T47D (cell line): ENCODE measurements at places on chromosomes 16 and 17.

DNA sequence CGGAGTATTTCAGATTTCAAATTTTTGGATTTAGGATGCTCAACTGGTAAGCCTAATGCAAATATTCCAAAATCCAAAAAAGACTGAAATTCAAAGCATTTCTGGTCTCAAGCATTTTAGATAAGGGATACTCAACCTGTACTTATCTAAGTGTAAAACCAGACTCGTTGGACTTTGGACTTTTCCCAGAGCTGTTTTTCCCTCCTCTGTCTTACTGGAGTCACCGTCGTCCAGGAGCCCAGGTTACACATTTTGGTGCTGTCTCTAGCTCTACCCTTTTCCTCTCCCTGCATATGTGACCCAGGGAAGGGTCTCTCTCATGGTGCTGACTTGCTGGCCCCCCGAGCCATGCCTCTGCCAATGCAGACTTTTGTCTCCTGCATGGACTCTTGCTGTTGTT is 46.0 kb upstream of the MMP2 start:
- DNase-seq = no peak

- DNase-seq = no peak
Observed at GRCh38 chr16:23855010-23855409, 19.2 kb downstream of the PRKCB start.

DNA sequence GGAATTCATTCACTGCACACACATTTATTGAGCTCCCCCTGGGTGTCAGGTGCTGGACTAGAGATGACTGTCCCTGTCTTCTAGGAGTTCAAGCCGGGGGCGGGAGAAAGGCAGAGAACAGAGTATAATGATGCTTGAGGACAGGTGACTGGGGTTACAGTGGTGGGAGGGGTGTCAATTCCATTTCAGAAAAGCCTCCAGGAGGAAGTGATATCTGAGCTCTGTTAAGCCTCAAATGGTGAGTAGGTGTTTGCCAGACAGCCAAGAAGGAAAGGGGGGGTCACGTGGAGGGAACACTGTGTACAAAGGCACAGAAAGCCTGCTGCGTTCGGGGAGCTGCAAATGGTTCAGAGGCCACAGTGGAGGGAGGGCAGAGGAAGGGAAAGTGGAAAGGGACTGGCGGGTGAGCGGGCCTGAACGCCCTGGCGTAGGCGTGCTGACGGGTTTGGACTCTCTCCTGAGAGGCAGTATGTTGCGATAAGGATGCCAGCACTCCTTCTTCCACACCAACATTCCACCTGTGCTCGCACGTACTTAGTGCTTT is 9.7 kb upstream of the NXPH3 start:
- DNase-seq = no peak

DNA sequence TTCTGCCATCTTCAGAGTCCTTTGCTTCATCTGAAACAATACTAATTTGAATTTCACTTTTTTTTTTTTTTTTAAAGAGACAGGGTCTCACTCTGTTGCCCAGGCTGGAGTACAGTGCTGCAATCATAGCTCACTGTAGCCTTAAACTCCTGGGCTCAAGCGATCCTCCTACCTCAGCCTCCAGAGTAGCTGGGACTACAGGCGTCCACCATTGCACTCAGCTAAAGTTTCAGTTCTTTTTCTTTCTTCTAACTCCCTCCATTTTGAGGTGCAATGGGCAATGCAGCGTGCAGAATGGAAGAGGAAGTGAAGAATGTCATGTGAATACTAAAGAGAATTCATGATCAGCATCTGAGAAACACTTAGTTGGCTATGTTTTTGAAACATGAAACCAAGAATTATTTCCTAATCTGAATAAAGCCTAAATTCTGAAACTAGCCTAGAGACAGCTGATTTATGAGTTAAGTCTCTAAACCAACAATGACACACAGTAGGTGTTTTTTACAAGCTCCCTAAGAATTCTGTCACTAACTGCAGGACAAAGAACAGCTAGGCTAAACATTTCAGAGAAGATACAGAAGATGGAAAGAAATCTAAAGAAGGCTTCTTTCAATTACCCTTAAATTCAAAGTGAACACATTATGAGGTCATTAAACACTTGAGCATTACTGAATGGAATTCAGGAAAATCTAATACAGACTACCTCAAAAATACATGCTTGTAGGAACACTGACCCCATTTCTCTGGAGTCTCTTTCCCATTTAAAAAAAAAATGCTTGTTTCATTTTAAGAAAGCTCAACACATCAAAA is 21.0 kb downstream of the SNN start:
- DNase-seq = no peak

GRCh38 chr17:66308856-66309255 is 6.4 kb downstream of the PRKCA start:
- DNase-seq = no peak

DNA sequence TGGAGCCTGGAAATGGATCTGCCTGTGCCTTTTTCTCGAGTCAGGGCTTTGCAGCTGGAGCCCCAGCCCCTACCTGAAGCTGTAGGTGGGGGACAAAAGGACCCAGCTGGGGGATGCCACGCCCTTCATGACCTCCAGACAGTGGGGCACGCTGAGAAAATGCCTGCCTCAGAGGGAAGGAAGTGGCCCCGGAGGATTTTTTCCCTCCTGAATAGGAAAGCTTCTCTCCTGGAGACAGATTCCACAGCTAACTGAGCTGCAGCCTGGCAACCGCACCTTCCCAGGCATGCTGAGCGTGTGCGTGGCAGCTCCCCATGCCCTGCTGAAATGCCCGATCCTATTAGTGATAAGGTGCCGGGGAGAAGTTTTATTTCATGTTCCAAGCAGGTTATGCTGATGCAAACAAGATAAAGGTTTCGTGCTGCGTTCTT is 58.0 kb downstream of the AIPL1 start:
- DNase-seq = peak; percentile 5

GRCh38 chr16:11016993-11017392 is 72.6 kb downstream of the CLEC16A start:
- no peak for DNase-seq

DNA sequence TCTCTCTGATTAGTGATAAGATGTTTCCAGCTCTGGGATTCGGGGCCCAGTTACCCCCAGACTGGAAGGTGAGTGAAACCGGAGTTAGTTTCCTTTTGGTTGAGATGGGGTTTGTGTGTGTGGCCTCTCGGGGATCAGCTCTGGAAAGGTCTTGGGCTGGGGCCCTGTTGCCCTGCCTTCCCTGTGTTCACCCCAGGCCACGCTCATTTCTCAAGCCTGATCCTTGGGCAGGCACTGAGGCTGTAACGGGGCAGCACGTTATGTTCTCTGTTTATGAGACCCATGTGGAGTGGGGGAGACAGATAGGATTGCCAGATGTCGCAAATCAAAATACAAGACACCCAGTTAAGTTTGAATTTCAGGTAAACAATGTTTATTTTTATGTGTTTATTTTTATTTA is 35.5 kb downstream of the CPNE2 start:
- DNase-seq = no peak

- DNase-seq = no peak
Observed at GRCh38 chr16:76194616-76195015, 82.6 kb upstream of the CNTNAP4 start.

GRCh38 chr17:75845058-75845711 is 981 bp upstream of the UNC13D start:
- peak; percentile 93 for DNase-seq

GRCh38 chr17:28509789-28510188 is 3.6 kb downstream of the FOXN1 start:
- no peak for DNase-seq

GRCh38 chr16:49528866-49529288 is 155.3 kb downstream of the C16orf78 start:
- no peak for DNase-seq

DNA sequence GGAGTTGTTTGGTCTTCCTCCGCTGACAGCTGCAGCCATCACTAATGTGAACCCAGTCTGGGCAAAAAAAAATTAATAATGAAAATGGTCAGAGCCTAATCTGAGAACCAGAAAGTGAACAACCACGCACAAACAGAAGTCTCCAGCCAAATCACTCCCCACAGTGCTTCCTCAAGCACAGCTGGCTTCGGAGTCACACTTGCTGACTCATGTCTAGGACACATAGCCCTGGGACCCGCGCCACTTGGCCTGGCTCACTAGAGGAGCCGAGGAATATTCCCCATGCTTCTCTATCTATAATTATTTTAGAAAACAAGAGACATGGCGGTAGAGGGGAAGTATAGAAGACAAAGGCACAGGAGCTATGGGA is 109.1 kb downstream of the ZFHX3 start:
- no peak for DNase-seq

DNA sequence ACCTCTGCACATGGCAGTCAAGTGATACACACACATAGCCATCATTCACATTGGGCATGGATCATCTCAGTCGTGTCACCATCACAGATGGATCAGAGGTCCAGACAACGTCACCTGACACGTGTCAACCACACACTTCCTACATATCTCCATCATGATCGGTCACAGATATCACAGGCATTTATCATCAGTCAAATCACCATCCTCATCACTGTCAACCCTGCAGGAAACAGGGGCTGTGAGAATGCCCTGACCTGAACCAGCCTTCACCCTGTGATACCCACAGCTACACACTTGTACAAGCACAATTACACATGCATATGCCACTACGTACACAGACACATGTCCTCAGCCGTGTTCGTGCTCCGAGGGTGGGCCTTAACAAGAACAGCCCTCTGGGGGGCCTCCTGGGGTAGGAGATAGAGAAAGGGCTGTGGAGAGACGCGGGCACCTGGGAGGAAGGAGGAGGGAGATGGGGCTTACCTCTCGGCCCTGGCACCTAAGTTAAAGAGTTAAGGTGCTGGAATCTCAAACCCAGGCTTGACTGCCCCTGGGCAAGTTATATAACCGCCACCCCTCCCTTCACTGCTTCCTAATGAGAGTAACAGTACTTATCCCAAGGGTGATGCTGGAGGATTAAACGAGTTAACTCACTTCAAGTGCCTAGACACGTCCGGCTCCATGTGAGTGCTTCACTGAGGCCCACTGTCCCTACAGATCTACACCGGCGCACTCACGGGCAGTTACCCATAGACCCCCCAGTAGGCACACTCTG is 1.1 kb downstream of the SLC12A4 start:
- peak; percentile 35 for DNase-seq

DNA sequence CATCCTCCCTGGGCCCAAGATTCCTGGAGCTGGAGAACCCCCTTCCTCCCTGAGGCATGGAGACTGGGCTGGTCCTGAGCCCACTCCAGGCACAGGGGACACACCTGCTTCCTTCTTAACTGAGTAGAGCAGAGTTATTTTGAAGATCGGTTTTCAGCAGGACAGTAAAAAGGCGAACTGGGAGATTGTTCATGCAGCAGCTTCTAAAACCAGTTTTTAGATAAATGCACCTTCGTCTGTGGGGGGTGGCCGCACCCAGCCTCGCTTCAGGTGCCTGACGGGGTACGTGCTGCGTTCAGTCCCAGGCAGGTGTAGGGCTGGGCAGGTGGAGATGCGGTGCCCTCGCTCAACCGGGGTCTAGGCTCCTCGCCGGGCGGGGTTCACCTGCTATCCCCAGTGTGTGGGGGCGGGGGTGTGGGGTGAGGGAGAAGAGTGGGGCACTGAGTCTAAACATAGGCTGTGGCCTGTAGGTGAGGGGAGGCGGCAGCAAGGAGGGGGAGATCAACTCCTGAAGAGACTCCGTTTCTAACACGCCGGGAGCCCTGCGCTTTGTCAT is 69.5 kb downstream of the JPH3 start:
- DNase-seq = no peak

DNA sequence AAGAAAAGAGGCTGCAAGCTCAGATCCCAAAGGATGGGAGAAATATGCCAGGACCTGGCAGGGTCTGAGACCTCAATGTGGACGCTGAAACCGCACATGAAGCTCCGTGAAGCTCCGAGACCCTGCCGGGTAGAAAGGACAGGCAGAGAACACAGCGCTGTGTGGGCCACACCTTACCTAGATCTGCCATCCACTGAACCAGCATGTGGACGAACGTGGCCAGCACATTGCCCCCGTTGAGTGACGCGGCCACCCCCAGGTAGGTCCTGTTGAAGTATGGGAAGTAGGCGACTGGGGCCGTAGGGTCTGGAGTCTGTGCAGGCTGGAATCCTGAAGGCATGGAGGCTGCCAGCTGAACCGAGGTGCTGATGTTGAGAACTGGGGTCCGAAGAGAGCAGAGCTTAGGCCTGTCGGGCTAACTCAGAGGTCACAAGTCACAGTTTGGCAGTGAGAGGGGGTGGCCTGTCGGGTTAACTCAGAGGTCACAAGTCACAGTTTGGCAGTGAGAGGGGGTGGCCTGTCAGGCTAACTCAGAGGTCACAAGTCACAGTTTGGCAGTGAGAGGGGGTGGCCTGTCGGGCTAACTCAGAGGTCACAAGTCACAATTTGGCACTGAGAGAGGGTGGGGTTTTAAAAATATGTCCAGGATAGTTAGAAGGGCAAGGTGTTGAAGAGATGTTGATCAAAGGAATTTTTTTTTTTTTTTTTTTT is 6.1 kb upstream of the TRPV1 start:
- DNase-seq = no peak

- no peak for DNase-seq
Observed at GRCh38 chr16:53741546-53741945, 37.6 kb downstream of the FTO start.

DNA sequence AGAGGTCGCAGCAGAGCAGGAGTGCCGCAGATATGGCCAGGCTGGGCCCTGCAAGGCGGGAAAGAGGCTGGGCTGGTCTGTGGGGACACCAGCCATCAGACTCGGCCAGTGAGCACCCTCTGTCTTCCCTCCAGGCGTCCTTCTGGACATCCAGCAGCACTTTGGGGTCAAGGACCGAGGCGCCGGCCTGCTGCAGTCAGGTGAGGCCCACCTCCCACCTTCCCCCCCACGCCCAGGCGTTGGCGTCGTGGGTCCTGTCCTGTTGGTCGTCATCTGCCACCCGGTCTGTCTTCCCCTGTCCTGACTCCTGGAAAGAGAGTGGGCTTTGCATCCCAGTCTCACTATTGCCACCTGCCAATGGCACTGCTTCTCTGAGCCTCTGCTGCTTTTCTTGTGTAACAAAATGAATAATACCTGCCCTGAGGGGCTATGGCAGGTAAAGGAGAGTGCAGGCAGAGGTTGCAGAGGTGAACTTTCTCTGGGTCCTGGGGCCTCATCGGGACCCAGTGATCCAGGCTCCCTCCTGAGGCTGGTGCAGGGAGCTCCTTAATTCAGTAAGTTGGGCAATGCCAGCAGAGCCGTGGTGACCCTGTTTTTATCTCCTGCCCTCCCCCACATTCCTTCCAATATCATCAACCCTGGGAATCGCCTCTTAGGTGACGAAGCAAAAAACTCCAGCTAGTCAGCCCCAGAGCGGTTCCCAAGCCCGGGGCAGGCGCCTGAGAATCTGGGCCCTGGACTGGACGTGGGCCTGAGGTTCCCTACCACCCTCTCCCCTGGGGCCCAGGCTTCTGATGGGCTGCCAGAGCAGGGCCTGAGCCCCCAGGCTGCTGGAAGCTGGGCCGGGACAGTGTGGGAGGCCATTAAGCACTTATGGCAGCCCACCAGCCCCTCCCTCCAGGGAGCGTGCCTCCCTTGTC is 14.7 kb downstream of the SPNS2 start:
- no peak for DNase-seq

DNA sequence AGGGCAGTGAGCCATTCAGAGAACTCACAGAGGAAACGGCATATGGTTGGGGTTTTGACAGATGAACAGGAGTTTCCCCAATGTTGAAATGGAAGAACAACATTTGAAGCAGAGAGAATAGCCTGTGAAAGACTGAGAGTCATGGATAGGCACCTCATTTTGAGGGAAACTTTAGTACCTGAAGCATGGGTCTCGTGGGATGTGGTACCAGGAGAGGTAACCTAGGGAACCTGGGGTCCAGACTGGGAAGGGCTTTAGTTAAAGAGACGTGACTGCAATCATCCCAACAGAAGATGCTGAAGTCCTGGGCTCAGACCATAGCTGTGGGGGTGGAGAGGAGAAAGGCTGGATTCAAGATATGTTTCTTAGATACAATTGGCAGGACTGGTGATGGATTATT is 137.8 kb upstream of the CCL2 start:
- no peak for DNase-seq

- no peak for DNase-seq
Observed at GRCh38 chr17:33052856-33053255, 61.2 kb downstream of the SPACA3 start.
